Stimulated activated CD4-positive, alpha-beta T cell treated with anti-CD3 and anti-CD28 coated beads, Interleukin-4, amount 100 ng/mL, for 1 hour (primary cell): ENCODE measurements at places on chromosomes 16 and 17.

DNA sequence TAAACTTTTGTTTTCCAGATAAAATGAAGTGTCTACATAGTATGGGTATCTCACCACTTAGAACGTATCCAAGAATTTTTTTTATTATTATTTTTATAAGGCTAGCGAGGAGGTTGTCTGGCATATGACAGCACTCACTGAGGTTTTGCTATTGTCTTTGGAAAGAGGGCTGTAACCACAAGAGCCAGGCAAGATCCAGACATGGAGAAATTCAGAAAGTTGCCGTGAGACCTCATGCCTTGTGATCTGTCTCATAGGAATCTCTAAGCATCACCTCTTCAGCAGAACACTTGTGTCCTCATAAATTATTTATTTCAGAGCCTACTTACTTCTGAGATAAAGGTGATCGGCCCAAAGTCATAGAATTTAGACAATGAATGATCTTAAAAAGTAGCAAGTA, 410.8 kb downstream of the CDH11 start:
- no peak for DNase-seq

DNA sequence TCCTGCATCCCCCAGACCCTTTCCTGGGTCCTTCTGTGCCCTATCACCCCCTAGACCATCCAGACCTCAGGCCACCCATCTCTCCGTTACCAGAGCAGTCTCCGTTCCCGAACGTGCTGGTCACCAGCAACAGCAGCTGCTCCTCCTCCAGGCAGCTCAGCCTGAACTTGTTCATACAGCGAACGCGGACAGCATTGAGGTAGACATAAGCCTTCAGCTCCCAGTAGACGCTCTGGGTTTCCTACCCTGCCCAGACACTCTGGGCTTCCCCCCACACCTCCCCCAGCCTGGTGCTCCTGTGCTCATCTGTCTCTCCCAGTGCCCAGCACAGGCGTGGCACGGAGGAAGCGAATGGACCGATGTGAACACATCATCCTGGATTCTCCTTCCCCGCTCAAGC, 41.6 kb upstream of the RNFT1 start:
- no peak for DNase-seq

DNA sequence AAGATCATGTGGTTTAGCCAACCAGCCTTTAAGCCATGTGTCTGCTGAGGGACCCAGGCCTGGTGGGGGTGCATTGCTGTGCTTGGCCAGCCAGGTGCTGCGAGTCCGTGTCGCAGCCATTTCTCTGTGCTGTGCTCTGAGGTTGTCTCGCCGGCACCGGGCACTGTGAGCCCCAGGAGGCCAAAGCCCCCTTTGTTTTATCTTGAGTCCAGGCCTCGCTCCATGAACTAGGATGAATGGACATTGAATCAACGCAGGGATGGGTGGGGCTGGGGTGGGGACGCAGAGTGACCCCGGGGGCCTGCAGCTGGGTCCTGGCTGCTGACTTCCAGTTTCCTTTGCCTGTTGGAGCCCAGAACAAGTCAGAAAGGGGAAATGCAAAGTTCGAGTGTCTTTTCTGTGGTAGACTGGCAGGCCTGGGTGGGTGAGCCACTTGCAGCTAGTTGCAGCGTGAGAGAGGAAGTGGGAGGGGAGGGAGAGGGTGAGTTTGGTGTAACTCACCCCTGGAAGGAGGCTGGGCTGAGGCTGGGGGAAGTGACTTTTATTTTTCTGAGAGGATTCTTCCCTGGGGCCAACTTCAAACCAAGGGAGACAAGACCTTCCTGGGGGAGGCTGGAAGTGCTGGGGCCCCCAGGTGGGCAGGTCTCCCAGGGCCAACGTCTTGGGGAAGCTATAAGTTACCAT, 324.7 kb downstream of the SEC14L1 start:
- DNase-seq, result peak; percentile 76

DNA sequence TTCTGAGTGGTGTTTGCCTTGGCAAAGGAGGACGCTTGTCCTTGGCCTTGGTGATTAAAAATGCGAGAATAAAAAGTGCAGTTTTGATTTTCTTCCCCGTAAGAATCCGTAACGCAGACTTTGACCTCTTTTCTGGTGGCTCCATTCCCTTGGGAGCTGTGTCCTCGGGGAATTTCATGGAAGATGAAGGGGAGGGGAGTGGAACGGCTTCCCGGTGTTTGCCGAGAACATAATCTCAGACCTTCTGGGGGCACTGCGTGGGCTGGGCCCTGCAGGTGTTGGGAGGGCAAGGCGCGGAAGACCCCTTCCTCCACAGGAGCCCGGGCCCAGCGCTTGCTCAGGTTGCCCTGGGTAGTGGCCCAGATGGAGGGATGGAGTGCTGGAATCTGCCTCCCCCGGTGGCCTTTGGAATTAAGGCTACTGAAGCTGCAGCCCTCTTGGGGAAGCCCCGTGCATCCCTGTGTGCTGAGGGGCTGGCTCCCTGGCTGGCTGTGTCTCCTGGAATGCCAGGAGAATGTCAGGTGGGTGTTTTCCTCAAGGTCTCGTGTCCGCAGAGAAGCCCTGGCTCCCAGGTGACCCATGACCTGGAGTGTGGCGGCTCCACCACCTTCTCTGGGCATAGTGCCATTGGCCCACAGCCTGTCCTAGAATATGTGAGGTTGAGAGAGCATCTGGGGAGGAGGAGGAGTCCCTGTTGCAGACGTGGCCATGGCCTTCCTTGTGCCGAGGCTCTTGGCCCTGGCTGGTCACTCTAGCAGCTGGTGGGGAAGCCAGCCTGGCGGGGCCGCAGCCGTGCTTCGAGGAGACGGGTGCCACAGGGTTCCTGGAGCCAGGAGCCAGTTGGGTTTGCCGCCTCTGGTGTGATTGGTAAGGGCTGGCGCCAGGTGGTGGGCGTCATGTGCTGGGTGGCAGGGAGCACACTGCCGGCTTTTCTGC, 3.1 kb downstream of the BAIAP2 start:
- no peak for DNase-seq

GRCh38 chr17:63441654-63442053, 4.5 kb downstream of the CYB561 start:
- DNase-seq, result no peak

DNA sequence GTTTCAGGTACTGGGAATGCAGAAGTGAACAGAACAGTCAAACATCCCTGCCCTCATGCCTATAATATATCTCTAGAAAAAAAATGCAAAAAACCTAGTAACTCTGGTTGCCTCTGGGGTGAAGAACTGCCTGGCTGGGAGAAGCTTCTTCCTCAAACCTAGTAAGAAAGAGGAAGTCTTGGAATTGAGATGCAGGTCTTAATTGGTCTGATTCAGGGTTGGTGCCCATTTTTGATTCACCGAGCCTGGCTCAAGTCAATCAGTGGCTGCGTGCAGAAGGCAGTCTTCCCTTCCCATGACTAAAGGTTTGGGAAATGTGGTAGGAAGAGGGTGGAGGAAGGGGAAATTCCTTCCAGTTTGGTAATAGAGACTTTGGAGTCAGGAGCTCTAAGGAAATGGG, 22.4 kb downstream of the CDRT15 start:
- DNase-seq, result no peak

DNA sequence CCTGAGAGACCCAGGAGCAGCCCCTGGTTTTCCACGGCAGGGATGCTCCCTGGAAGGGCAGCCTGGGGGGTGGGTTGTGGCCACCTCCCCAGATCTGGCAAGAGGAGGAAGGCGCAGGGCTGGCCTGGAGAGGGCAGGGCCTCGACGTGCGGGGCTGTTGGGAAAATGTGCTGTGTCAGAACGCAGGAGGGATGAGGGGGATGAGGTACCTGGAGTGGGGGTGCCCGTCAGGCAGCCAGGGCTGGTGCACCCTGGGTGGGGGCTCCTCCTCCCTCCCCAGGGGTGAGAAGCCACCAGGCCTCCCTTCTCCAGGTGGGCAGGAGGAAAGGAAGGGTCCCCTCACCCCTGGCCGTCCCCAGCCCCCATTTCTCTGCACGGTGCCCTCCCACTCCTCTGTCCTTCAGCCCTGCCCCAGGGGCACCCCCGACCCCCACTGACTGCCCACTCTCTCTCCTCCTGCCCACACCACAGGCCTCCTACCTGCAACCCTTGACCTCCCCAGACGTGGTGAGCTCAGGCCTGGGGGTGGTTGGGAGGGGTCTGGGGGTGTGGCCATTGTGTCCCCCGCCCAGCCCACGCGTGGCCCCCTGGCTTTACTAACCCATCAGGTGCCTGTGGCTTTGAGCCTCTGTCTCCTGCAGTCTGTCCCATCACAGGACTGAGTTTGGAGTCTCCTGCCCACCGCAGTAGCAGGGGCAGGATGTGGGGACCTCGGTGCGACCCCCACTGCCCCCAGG, 39.6 kb downstream of the BAHCC1 start:
- DNase-seq, result no peak

DNA sequence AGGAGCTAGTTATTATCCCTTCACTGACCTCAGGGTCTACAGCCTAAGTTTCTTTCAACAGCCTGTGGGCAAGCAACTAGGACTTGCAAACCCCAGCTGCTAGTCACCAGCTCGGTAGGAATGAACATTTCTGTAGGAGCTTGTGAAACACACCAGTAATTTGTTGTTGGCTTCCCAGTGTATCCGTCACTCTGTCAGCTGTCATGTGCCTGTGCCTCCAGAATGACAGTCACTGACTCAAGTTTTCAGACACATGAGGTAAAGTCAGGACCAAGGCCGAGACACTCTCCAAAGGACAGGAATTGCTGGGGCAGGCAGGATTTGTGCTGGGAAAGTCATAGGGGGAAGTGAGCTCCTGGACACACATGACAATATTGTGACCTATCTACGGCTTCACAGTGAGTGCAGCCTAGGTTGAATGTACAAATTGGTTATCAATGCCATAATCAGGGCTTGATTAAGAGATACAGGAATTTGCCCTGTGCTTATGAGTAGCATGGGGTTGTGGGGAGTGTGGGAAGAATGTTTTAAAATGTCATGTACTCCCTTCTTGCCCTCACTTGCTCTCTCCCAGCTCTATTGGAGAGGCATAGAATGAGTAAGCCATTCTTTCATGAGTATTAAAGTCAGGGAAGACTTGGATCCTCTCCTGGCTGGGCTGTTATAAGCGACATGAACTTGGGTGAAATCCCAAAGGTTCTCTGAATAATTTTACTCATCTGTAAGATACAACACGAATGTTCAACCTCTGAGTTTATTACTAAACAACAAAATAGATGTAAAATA, 391.4 kb downstream of the UTP18 start:
- no peak for DNase-seq

DNA sequence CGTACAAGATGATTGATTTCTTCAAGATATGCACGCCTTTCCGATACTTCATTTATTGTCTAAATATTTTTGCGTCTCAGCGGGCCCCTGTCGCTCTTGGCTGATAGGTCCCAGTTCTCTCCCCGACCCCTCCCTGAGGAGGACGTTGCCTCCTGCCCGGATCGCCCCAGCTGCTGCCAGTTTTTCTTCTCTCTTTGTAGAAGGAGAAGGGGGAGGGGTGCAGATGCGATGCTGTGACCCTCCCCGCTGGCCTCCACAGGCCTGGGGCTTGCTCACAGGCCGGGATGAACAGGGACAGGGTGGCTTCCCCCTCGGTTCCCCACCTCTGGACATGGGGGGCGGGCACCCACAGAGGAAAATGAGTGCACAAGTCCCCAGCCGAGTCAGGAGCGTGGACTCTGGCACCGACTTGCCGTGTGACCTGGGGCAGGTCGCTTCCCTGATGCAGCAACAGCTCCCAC, 53.6 kb upstream of the ZC3H18 start:
- DNase-seq, result no peak

GRCh38 chr16:29943846-29944799, 17.8 kb upstream of the TMEM219 start:
- no peak for DNase-seq

DNA sequence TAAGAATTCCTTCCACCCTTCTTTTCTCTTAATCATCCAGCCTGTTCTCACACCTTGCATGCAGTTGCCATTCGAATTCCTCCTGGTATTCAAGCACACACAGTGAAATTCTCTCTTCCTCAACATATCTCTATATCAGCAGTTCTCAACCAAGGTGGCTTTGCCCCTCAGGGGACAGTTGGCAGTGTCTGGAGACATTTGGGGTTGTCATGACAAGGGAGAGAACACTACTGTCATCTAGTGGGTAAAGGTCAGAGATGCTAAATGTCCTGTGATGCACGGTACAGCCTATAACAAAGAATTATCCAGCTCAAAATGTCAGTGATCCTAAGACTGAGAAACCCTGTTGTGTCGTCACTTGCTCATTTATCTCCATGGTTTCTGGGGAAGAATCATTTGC, 94.8 kb upstream of the CPHXL start:
- no peak for DNase-seq

- DNase-seq, result no peak
These were observed 2.6 kb downstream of the TMEM220 start for GRCh38 chr17:10727192-10727591.

DNA sequence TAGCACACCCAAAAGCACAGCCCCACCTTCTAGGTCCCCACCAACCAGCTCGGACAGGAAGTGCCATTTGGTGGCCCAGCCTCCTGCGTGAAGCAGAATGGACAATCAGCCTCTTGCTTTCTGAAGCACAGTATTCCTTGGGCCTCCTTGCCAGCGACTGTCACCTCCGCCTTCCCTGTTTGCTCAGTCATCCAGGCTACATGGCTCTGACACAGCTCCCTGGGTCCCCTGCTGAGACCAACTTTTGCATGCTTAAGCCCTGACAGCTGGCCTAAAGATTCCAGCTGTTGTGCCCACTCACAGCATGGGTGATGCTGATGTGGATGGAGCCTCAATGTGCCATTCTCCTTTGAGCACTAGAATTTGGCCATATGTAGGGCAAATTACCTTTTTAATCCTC, 4.5 kb upstream of the CACNG5 start:
- no peak for DNase-seq

DNA sequence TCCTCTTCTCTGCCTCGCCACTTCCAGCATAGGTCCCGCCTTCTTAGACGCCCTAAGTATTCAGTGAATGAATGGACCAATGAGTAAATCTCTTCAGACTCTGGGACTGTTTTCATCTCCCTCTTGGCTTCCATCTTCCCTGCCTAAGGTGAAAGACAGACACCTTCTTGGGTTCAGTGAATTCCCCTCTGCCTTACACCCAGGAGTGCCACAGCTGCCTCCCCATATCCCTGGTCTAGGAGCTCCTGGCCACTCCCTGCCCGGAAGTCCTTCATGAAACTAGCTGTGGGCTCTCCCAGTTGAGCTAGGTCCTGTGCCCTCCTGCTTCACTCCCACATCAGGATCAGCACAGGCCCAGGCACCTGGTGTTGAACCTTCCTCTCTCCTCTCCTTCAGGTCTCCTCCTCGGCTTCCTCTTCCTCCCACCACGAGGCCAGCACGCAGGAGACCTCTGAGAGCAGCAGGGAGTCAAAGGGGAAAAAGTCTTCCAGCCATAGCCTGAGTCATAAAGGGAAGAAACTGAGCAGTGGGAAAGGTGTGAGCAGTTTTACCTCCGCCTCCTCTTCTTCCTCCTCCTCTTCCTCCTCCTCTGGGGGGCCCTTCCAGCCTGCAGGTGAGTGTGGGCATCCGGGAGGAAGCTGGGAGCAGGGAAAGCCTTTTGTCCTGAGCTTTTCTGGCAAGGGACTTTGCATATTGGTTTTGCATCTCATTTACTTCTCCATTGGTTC, 10.3 kb downstream of the MLLT6 start:
- DNase-seq, result no peak
